ENCODE measurements at places on chromosomes 12 and 14.

DNA sequence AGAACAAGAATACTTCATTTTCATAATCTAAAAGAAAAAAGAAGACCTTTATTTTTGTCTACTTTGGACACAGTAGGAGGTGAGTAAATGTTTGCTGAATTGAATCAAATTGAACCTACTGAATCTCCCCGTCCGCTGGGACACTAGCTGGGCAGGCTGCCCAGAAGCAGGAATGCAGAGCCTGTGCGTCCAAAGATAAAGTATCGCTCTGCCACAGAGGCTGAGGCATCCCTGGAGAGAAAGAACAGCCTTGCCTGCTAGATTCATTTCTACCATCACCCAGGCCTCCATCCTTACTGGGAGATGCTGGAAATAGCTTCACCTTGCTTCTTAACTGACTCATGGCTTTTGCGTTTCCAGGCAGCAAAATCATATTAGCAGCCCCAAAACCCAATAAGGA lies 64.1 kb upstream of the TSPAN11 start:
- no peak for DNase-seq

GRCh38 chr14:45679853-45680252 lies 426.9 kb upstream of the MIS18BP1 start:
- DNase-seq = no peak

GRCh38 chr12:42039577-42039976 lies 105.1 kb downstream of the GXYLT1 start:
- no peak for DNase-seq

- DNase-seq = peak; percentile 47
These were observed 5.2 kb upstream of the HSP90B1 start for GRCh38 chr12:103924761-103925641.

GRCh38 chr14:65144170-65144569 lies 41.9 kb upstream of the MAX start:
- no peak for DNase-seq

DNA sequence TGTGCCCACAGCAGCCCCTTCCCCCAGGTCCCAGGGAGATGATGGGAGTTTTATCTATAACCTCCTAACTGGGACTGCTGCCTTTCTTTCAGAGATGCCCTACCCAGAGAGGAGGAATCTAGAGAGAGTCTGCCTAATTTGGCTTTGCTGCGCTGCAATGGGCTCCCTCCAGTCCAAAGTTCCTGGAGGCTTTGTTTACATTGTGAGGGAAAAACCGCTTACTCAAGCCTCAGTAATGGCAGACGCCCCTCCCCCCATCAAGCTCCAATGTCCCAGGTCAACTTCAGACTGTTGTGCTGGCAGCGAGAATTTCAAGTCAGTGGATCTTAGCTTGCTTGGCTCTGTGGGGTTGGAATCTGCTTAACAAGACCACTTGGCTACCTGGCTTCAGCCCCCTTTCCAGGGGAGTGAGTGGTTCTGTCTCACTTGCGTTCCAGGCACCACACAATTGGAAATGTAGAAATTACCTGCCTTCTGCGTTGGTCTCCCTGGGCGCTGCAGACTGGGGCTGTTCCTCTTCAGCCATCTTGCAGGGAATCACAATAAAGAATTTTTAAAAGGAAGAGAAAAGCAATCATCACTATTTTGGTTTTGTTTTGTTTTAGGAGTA lies 262.5 kb downstream of the FOXG1 start:
- no peak for DNase-seq

GRCh38 chr12:100382338-100382737 lies 25.5 kb downstream of the SLC17A8 start:
- DNase-seq = no peak

DNA sequence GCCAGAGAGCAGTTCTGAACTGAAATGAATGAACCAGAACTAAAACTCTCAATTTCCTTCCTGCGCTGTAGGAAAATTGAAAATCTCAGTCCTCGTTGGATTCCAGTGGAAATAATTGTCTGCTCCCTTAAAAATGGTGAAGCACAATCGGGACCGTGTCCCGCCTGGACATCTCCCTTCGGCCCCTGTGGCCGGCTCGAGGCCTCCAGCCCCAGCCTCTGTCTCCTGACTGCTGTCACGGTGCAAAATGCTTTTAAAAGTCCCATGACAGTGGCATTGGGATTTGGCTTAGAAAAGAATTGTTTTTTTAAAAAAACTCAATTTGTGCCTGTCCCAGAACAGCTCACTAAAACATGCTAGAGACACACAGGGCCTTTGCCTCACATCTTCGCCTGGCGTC lies 142.5 kb downstream of the ZNF664 start:
- no peak for DNase-seq

- DNase-seq = no peak
These were observed 49.1 kb upstream of the PTPRB start for GRCh38 chr12:70686299-70686698.

DNA sequence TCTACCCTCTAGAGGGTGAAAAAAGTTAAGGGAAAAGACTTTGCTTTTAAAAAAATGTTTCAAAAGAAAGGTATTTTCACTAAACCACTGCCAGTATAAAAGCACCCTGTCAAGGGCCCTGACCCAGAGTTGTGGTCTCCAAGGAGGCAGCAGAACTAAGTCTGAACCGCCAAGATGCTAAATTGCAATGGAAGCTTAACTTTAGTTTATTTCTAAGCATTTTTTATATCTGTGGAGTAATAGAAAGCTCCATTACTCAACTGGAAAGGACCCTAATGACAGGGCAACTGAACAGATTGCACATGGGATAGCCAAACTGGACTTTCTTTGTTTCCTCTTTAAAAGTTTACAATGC lies 379.8 kb downstream of the NAV3 start:
- DNase-seq = no peak

GRCh38 chr12:76444408-76444984 lies 96.3 kb upstream of the BBS10 start:
- no peak for DNase-seq

DNA sequence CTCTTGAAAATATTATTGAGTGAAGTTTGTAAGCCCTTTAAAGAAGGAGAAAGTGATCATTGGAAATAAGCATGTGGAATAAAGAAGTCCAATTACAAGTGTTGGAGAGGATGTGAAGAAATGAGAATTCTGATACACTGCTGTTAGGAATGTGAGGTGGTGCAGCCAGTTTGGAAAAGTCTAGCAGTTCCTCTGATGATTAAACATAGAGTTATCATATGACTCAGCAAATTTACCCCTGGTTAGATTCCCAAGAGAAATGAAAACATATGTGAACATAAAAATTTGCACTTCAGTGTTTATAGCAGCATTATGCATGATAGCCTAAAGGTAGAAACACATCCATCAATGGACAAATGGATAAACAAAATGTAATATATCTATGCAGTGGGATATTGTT lies 319.9 kb downstream of the AEBP2 start:
- DNase-seq = no peak

- DNase-seq = no peak
These were observed 156.6 kb downstream of the RPAP3 start for GRCh38 chr12:47549258-47549657.

DNA sequence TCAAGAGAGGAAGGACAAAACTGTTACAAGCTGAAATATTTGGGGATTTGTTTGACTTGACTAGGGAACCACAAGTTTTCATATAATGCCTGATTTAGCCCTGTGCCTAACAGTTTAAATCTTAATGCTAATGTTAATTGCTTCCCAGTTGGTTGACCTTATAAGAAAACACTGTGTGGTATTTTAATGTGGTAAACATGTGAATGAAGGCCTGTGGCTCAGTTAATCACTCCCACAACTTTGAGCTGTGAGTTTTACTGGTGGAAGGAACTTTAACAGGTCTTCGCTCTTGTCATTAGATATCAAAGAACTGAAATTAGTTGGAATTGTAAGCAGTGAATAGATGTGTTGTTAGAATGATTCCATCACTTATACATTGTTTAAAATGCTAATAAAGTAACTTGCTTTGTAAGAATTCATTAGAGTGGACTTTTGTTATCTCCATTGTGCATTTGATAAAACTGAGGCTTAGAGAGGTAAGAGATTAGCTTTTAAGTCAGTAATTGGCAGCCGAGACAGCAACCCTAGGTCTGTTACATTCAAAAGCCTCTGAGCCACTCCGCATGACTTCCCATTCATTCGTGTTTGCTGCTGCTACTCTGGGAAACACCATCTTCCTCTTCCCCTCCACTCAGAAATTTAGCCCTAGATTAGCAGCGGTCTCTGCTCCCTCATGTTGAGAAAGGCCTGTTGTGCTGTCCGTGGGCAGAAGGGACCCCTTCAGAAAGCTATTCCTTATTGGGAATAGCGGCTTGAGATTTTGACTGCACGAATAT lies 1.0 kb upstream of the TBK1 start:
- DNase-seq = no peak

GRCh38 chr14:54638135-54638446 lies 71.2 kb downstream of the SAMD4A start:
- DNase-seq = no peak

GRCh38 chr12:4441355-4442335 lies 4.0 kb downstream of the FGF6 start:
- DNase-seq = no peak

GRCh38 chr14:68937471-68938270 lies 41.4 kb downstream of the ACTN1 start:
- no peak for DNase-seq

DNA sequence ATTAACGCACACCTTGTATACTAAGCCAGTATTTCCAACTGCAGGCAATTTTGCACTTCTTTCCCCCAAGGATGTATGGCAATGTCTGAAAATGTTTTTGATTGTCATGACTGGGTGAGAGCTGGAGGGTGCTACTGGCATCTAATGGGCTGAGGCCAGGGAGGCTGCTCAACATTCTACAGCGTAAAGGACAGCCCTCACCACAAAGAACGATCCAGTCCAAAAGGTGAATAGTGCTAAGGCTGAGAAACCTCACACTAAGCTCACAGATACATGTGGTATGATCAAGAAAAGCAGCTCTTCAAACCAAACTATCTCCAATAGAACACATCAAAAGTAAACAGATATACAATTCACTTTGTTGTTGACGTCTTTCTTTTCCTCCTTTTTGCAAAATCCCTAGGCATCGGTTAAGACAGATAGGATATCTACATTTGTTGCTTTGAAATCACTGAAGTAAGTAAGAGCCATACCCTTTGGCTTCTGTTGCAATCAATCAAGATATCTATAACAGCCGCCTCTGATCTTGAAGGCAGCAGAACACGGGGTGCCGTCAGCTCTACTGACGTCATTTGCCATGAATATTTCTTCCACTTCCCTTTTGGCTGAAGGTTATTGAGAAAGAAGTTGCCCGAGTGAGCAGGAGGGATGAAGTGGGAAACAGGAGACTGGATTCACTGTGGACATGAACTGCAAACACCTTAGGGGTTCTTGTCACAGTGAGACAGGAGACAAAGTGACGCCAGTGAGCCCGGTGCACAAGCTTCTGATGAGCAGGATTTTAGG lies 218.3 kb downstream of the FOXN3 start:
- DNase-seq = no peak

- peak; percentile 1 for DNase-seq
These were observed 36.5 kb downstream of the CORO1C start for GRCh38 chr12:108694812-108695278.

- DNase-seq = no peak
These were observed 627 bp downstream of the TESC start for GRCh38 chr12:117098361-117099217.

- DNase-seq = no peak
These were observed 10.1 kb upstream of the GALNT8 start for GRCh38 chr12:4710113-4710512.

Measured in stimulated activated naive CD4-positive, alpha-beta T cell treated with Interleukin-2 at 50 U/mL for 16 hours (primary cell).